Activated CD8-positive, alpha-beta memory T cell treated with anti-CD3 and anti-CD28 coated beads for 48 hours (primary cell): ENCODE measurements at places on chromosomes 7 and 10.

DNA sequence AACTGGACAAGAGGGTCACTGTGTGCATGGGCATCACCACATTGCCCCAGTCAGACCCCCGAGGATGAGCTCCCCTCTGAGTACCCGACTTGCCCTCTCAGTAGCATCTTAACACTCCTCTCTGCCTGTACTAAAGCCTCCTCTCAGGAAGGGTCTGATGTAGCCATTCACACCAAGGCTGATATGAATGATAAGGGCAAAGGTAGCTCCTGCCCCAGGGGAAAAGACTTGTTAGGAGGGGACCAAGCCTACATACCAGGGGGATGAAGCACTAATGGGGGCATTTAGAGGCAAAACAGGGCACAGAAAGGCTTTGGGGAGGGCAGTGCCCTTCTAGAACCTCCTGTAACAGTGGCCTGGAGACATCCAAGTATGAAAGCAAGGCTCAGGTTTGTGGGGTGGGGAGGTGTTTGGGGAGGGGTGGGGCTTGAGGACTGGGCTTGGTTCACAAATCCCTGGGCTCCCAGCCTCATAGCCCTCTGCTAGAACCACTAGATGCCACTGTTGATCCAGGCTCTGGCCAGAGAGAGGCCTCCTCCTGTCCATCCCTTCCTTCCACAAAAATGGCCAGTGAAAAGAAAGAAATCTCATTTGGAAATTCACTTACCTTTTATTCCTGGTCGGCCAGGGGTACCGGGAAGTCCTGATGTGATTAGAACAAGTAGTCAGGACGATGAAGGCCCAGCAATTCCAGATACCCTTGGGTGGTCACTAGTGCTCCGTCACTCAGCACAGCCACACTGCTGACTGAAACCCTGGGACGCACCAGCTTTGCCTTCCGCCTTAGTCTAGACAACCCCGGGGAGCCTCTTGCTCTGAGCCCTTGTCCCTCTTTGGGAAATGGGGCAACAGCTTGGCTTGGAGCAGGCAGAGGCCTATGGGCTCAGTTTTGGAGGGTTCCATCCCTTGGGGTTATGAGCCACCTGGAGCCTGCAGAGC, 40.3 kb downstream of the COL17A1 start:
- no peak for DNase-seq

DNA sequence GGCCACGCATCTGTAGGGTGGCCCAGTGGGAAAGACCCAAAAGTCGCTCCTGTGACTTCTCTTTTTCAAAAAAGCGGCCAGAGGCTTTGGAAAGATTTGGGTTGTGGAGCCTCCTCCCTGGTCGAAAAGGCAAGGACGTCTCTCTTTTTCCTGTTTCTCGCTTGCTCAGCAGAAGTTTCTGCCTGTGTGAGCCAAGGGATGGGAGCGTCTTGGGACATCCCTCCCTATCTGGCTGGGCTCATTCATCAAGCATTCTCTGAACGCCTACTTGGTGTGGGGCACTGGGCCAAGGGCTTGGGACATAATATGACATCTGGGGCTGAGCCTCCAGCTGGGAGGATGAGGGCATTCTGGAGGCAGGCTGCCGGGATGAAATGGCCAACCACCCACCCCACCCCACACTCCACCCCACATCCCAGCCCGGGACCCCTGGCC, 120.9 kb downstream of the C10orf105 start:
- no peak for DNase-seq

- DNase-seq: no peak
Observed at GRCh38 chr10:1268831-1269230, 212.6 kb downstream of the WDR37 start.

DNA sequence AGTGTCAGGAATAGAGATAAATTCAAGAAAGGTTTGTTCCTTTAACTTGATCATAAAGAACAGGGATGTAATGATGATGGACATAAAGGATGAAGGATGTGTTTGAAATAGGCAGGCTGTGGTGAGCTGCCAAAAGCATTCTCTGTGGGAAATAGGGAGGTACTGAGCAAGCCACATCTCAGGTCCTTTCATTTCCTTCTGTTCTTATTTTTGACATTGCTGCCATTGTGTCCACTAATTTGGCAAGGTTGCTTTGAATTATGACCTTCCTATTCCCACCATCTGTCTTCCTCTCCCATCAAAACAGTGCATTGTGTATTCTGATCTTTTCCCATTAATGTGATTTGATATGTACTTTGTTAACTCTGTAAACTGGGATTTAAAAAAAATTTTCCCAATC, 9.4 kb downstream of the SCRN1 start:
- DNase-seq: no peak

- DNase-seq: no peak
Observed at GRCh38 chr7:42964849-42965805, 33.0 kb downstream of the MRPL32 start.

DNA sequence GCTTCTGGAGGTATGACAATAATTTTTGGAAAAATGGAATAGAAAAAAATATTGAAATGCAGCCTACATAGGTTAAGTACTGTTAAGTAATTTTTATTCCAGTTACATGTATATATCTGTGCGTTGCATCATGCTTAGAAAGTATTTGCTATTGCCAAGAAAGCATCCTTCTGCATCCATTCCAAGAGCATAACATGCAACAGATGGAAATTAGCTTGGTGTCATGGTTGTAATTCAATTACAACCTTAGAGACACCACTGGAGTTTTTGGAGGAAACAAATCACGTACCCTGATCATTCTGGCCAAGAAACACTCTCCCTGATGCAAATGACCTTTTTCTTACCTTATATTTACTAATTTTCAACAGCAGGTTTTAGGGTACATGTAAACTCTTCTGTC, 1.7 kb downstream of the AKR1B1 start:
- DNase-seq: no peak

- no peak for DNase-seq
Observed at GRCh38 chr10:106967452-106967851, 197.1 kb downstream of the SORCS1 start.

DNA sequence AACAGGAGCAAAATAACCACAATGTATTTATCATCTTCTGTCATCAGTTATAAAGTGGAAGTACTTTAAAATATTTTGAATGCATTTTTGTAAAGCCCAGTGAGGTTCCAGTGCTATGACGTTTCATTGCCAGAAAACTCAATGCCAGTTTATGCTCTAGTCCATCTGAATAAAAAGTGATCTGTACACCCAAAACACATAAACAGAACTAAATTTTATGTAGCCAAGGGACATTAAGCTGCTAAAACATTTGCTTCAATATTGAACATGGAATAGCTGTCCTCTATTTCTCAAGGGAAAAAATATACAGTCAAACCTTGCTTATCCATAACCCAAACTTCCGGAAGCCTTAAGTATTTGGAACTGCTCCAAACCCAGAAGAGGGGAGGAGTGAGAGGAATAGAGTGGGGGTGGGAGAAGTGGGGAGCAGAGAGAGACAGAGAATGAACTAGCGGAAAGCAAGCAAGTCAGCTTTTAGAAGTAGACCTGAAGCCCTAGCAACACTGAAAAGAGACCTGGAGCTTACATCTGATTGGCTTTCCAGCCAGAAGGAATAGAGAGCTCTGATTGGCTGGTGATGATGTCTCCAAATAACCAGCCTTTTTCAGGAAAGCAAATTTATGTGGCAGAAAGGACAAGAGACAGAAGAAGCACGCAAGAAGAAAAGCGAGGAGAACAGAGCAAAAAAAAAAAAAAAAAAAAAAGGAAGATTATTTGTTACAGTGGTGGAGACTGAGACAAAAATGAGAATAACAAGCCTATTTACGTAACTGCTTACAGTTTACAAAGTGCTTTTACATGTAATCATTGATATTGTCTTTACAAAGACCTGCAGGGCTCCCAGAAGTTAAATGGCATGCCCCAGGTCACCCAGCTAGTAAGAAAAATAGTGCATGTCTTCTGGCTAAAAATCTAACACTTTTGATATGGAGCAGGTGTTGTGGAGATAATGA, 196.0 kb downstream of the RNLS start:
- no peak for DNase-seq

DNA sequence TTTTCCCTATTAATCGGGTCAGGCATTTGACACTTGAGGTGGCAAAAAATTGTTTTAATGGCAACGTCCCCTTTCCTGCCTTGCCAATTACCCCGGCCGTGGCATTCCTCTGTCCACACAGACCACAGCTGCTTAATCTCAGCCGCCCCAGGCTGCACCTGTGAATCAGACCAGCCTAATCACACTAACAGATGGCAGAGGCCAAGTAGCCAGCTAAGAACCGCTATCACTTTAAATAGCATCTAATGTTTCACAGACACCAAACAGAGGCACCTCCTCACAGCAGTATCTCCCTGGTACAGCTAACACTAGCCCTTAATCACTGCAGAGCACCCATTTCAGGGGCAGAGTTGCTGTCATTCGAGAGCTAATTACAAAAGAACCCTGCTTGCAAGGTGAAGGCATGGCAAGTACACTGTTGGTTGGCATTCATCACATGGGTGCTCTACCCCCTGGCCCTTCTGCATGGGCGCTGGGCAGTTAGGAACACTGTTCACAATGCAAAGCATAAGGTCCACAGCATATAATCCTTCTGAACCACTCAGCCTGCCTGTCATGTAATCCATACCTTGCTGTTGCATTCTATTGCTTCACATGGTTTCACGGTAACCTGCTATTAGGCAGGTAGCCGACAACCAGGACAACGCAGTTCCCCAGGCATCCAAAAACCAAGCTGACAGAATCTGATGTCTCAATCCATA, 38.8 kb downstream of the FGFR2 start:
- no peak for DNase-seq

DNA sequence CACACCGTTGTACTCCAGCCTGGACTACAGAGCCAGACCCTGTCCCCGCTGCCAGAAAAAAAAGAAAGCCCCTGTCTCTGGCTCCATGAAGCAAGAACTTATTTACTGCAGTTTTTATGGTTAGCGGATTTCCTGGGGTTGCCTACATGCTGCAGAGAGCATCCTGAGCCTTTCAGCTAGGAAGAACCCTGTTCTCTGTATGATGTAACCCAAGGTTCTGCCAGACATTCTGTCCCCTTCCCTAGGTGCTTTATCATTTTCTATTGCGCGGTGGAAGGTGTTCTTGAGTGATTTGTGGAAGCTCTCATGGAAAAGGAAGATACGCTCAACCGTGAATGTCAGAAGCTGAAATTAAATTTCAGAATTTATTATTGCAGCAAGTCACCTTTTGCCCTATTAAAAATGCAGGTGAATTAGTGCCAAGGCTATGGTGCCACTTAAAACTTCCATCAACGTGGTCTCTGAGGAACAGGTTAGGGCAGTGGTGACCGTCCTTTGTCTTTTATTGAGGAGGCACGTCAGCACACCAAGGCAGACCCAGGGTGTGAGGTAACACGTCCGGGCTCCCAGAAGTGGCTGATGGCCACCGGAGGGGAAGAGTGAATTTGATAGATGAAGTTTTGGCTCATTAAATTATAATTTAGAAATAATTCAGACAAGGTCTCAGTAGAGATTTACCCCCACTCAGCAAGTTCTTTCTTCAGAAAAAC, 273.1 kb downstream of the PHTF2 start:
- DNase-seq: no peak

DNA sequence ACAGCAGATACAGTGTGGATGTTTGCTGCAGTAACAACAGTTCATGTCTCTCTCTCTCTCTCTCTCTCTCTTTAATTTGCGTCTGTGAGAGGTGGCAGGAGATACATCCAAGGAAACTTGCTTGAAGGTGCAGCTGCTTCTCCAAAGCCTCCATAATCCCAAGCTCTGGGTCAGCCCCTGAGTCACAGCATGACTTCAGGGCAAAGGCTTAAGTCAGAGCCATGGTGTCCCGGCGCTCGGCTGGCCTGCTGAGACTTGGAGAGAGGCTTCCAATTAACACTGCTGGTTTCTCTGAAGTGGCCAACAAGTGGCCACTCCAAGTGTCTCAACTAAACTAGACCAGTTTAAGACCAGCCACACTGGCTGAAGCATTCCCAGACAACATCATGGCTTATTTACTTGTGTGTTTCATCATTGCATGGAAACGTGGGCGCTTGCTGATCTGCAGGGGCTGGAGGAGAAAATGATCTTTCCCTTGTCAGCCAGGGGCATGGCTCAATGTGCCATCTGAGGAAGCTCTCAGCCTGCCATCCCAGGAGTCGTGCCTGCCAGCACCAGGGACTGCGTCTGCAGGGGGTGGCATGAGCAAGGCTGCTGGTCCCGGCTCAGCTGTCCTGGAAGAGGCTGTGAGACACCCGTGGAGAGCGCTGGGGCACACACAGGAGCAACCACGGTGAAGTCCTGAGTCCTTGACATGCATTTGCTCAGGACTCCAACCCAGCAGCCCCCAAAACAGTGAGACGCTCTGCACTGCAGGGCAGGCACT, 254.2 kb downstream of the COBL start:
- no peak for DNase-seq

- DNase-seq: no peak
Observed at GRCh38 chr7:5624386-5625365, 156.8 kb downstream of the RNF216 start.

DNA sequence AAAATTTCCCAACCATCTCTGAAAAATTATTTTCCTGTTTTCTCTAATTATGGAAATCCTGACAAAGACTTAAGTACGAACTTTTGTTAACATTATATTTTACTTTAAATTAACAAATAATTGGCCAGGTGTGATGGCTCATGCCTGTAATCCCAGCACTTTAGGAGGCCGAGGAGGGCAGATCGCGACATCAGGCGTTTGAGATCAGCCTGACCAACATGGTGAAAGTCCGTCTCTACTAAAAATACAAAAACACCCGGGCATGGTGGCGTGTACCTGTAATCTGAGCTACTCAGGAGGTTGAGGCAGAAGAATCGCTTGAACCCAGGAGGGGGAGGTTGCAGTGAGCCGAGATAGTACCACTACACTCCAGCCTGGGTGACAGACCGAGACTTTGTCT, 32.2 kb downstream of the DGKB start:
- no peak for DNase-seq

- DNase-seq: no peak
Observed at GRCh38 chr7:130292682-130293257, at the start of gene CPA4. CPA4 (plus strand) TSS chr7:130293161; CDS start chr7:130293181, 20 bp downstream.

DNA sequence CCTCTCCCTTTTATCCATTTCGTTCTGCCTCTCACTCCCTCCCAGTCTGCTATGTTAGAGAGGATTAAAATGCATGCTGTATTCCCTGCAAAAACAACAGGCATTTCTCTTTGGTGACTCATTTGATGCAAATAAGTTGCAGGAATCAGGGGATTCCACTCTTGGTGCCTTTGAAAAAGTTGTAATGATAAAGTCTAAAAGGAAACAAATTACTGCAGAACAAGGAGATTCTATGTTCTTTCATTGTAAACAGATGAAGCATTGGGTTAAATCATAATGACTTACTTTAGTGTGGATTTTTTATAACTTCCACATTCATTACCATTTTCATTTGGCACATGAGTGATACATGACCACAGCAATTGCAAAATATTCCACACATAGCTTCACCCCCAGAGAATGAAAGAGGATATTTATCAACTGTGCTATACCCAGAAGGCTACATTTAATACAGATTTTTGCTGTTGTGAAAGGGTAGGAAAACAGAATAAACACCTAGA, 33.4 kb upstream of the ABLIM1 start:
- no peak for DNase-seq

DNA sequence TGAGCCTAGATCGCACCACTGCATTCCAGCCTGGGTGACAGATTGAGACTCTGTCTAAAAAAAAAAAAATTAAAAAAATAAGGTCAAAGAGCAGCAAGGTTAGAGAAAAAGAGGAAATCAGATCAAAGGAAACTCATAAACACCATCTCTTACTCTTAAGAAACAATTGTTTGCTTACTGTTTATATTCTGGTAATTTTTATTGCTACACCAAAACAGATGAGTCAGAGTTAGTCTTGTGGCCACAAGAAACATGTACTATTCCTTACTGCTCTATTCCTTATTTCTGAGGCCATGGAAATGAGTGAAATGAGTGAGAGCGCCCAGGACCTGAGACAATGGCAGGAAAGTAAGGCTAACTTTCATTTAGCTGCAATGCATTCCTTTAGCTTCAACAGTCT, 387.3 kb downstream of the HPSE2 start:
- no peak for DNase-seq
